ENCODE measurements at places on chromosomes 4 and X.

GRCh38 chr4:81747242-81747930 lies 275.7 kb upstream of the RASGEF1B start:
- DNase-seq, result no peak

- no peak for DNase-seq
Observed at GRCh38 chrX:69149466-69150280, 15.6 kb downstream of the PJA1 start.

DNA sequence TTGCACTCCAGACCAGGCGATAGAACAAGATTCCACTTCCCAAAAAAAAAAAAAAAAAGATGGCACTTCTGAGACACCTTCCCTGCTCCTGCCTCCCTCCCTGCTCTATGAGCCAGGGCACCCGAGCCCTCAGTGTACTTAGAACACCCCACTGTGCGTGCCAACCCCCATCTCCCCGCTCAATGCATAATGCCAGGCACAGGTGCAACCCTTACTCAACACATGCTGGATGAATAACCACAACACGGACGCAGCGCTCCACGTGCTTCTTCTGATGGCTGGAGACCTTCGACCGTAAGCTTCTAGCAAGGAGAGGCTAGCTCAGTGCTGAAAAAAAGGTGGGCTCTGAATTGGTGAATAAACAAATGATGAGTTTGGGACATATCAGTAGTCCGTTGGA lies 19.9 kb upstream of the IRAK1 start:
- no peak for DNase-seq

DNA sequence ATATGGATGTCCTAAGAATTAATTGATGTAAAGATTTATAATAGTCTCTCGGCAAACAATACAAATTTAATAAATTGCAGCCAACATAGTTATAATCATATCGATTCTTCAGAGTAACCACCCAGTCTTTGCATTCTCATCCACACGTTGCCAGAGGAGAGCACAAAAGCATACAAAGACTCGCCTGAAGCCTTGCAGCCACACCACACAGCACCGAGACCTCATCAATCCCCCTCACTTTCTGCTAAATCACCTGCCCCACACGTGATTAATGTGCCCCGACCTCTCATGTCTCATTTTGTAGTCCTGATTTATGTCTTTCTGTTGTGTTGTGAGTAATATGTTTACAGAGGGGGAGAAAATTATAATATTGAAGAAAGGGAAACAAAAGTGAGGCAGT lies 510.4 kb downstream of the TRIML1 start:
- DNase-seq, result no peak

DNA sequence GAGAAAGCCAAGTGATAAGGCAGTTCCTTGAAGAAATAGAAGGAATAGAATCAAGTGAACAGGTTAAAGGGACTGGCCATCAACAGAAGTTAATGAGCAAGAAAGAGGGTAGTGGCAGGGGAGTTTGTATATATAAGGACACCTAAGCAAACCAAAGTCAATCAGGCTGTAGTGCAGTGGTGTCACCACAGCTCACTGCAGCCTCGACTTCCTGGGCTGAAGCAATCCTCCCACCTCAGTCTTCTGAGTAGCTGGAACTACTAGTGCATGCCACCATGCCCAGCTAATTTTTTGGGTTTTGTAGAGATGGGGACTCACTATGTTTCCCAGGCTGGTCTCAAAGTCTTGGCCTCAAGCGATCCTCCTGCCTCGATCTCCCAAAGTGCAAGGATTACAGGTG lies 15.9 kb downstream of the ACOT9 start:
- no peak for DNase-seq

- no peak for DNase-seq
Observed at GRCh38 chrX:71953391-71953790, 42.7 kb downstream of the NHSL2 start.

DNA sequence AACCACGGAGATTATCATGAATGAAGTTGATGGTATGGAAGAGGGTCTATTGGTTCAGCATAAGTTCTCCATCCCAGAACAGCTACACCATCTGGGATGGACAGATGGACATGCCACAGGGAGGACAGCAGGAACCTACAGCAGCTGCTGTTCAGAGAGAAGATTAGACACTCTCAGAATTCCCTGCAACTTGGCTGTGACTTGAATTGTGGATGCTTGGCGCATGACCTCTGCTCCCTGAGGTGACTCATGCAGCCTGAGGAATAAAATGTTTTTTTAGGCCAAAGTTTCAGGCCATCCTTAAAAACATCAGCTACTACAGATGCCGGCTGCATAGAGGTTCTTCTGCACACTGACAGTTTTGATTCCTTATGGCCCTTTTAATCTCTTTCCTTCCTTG lies 97.3 kb downstream of the RS1 start:
- no peak for DNase-seq

DNA sequence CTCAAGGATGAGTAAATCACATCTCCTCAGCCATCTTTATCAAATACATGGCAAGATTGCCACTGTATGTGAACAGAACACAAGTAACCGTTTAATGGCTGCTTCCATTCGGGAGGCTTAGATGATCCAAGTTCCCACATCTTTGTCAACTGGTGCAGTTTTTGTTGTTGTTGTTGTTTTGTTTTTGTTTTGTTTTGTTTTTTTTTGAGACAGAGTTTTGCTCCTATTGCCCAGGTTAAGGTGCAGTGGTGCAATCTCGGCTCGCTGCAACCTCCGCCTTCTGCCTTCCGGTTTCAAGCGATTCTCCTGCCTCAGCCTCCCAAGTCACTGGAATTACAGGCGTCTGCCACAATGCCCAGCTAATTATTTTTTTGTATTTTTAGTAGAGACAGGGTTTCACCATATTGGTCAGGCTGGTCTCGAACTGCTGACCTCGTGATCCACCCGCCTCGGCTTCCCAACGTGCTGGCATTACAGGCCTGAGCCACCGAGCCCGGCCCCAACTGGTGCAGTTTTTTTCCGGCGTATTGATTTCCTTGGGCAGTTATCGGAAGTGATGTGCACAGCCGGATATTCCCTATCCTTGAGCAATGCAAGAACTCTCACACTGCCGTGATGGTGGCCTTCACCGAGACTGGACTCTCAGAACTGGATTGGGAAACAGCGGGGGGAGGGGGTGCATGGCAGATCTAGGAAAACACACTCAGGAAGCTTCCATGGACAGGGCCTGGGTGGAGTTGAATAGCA lies 29.2 kb upstream of the TRIM2 start:
- no peak for DNase-seq

GRCh38 chr4:87053802-87054767 lies 119.3 kb downstream of the AFF1 start:
- no peak for DNase-seq

DNA sequence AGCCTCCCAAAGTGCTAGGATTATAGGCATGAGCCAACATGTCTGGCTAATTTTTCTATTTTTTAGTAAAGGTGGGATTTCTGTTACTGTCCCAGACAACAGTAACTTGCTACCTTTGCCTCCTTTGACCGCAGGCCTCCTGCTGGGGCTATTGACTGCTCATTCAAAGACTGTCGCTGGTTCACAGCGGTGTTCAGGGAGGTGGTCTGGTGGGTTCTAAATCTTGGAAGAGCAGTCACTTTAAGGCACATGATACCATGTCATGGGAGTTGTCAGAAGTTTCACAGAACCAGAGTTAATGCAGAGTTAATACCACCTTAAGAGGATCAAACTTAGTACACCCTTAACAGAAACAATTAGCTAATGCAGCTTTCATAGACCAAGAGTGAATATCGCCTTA lies 3.8 kb downstream of the ASMT start:
- DNase-seq, result no peak
